ENCODE measurements at places on chromosomes 5 and 9.

GRCh38 chr9:113359385-113359784 lies 10.0 kb downstream of the BSPRY start:
- DNase-seq, result no peak

DNA sequence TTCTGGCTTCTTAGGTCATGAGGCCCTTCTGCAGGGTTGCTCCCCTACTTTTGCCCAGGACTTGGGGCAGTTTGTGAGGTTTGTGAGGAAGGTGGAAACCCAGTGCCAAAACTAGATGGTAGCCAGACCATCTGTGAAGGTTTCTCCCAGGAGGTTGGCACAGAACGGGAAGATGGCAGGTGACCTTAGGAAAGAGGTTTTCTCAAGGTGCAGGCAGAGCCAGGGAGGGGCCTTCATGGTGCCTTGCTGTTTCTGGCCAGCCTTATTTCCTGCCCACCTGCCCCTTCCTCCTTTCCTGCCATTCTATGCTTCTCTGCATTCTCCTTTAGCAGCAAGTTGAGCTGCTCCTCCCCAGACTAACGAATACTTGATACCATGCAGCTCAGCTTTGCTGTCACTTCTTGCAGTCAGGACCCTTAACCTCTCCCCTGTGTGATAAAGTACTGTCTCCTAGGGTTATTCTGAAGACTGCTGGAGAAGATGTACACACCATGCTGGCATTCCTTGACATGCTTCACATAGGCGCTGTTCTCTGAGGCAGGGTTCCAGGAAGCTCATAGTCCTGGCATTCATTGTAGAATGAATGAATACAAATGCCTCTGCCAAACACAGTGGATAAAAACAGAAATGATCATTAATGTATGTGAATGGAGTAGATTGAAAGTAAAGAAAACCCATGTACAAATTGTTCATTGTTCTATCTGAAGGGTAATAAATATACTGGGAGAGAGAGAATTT lies 154.3 kb downstream of the KDM4C start:
- no peak for DNase-seq

- no peak for DNase-seq
These were observed 5.9 kb upstream of the MGAT1 start for GRCh38 chr5:180808461-180809000.

DNA sequence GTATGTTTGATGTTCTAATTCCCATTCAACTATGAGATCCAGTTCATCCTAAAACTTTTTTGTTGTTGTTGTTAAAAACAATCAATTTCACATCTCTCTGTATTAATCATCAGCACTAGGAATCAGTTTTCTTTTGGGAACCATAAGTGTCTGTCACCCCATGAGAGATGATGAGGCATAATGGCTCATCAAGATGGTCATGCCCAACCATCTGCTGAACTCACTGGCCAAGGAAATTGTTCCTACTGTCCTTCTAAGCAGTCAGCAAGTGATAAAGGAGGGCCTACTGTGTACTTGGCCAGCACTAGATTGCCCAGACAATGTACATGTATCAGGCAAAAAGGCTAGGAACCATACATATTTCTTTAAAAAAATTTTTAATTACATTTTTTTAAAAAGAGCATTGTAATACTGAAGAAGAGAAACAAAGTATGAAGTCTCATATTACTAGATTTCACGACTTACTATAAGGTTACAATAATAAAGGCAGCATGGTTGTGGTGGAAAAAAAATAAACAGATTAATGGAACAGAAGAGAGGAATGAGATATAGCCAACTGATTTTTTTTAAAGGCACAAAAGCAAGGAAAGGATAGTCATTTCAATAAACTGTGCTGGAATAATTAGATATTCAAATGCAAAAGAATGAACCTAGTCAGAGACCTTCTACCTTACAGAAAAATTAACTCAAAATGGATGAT lies 458.3 kb downstream of the SPOCK1 start:
- DNase-seq, result no peak

GRCh38 chr9:88024896-88025295 lies 50.6 kb upstream of the CDK20 start:
- no peak for DNase-seq

- DNase-seq, result no peak
These were observed 275.1 kb downstream of the RFX3 start for GRCh38 chr9:3250741-3251140.

DNA sequence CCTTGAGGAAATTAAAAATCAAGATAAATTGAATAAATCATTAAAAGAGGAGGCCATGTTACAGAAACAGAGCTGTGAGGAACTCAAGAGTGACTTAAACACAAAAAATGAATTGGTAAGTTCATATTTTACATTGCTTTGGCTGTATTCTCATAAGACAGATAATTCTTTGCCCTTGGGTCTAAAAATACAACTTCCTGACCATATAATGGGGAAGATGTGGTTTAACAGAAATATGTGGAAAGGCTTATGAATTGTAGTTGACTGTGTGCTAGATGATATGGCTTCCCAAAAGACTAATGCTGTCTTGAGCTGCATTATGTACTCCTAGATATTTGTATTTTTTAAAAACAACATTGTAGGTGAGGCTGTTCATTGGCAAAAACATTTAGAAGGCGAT lies 33.1 kb downstream of the CNTRL start:
- no peak for DNase-seq

- no peak for DNase-seq
These were observed 30.5 kb upstream of the HK3 start for GRCh38 chr5:176929654-176930053.

- DNase-seq, result peak; percentile 26
These were observed 1.2 kb downstream of the TENT4A start for GRCh38 chr5:6714226-6715041.

- no peak for DNase-seq
These were observed 532.8 kb upstream of the KLF4 start for GRCh38 chr9:108022246-108022935.

- DNase-seq, result no peak
These were observed 38.1 kb downstream of the LRRC70 start for GRCh38 chr5:62616615-62617277.

DNA sequence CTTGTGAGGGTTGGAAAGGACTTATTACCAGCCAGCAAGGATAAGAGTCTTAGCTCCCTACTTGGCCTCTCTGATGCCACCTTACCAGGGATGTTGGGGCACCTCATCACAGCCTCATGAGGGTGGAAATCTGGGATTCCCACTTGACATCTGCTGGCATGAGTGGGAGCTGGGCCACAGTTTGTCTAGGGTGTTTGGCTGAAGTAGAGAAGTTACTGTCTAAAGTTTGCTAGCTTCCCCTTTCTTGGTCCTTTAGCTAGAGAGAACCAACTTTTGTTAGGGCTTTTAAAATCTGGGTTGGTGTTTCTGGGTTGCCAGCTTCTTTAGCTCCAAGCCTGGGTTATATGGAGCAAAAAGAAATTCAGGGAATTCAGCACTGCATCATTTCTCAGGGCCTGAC lies 57.5 kb upstream of the GNA14 start:
- DNase-seq, result no peak

GRCh38 chr5:73727470-73727869 lies 101.5 kb downstream of the ARHGEF28 start:
- no peak for DNase-seq

DNA sequence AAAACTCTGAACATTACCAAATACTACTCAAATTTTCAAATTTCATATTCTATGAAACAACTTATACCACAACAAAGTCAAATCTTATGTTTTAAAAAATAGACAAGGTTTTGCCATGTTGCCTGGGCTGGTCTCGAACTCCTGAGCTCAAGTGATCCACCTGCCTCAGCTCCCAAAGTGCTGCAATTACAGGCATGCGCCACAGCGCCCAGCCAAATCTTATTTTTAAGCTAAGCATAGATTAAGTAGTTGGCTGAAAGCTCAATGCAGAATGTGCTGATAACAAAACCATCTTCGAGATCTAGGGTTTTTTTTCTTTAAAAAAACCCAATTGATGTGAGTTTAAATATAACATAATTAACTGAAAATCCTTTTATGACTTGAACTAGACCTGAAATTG lies 6.4 kb downstream of the LMBRD2 start:
- no peak for DNase-seq

- DNase-seq, result no peak
These were observed 4.6 kb upstream of the SLC35D2 start for GRCh38 chr9:96388144-96388543.

- no peak for DNase-seq
These were observed 236.6 kb downstream of the CDK5RAP2 start for GRCh38 chr9:120343416-120343815.

- DNase-seq, result no peak
These were observed 445.6 kb downstream of the ACTL7B start for GRCh38 chr9:108410161-108410560.

DNA sequence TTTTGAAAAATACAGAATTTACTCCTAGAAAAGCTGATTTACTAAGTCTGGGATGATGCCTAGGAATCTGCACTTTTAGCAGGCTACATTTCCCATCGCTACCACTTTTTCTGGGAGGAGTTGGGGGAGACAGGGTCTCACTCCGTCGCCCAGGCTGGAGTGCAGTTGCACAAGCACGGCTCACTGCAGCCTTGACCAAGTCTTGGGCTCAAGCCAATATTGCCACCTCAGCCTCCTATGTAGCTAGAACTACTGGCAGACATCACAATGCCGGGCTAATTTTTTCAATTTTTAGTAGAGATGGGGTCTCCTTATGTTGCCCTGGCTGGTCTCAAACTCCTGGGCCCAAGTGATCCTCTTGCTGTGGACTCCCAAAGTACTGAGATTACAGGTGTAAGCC lies 85.9 kb downstream of the NR6A1 start:
- no peak for DNase-seq

DNA sequence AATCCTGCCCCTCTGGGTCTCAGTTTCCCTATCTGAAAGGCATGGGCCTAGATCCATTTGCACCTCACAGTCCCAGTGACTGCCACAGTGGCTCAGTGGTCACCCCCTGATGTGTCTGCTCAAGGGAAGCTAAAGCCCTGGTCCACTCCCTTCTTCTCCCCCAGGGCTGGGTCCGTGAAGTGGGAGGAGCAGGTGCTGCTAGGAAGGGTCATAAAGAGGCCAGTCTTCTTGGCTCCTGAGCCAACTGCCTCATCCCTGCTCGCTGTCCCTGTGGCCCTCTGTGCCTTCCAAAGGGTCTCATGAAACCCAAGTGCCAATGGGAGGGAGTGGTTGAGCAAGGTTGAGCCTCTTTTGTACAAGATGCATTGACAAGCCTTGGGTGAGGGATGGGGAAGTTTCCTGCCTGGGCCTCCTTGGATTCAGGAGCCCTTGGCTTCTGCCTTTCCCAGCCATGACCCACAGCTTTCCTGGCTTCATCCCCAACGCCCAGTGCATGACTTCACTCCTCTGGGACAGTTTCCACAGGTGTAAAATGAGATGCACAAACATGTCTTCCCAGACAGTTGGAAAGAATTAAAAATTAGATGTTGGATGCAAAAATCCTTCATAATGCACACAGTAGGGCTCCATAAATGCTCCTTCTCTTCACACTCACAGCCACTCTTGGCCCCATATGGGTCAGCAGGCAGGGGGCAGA lies 1.6 kb upstream of the SLC6A7 start:
- DNase-seq, result no peak

- DNase-seq, result no peak
These were observed 7.9 kb downstream of the WWC1 start for GRCh38 chr5:168299372-168299771.

DNA sequence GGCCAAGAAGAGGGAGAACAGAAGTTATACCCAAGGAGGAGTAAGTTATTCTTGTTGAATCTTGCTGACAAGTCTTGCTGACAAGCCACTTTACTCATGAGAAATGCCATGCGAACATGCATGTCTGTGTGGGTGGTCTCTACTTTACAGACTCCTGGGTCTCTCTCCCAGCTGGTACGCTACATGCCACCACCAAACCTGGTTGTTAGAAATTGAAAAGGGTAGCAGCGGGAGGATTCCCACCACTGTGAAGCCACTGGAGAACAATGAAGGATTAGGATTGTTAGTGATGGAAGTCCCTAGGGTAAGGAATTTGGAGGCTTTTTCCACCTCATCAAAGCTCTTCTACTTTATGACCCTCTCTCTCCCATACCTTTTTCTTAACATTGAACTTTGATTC lies 53.6 kb upstream of the GABRB2 start:
- no peak for DNase-seq

DNA sequence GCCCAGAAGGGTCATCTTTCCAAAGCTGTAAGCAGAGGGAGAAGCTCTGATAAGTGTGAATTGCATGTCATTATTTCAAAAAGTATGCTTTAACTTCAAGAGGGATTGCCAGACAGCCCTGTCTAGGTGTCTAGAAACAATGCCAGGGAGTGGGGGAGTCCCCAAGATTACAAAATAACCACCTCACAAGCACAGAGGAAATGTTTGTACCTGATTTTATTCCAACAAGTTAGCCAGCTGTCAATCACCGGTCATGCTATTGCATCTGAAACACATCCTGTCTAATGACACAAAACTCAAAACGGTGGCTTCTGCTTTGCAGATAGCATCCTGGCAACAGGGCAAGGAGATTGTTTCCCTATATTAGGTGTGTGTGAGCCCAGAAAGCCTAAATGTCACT lies 154.2 kb upstream of the WWC1 start:
- DNase-seq, result no peak

DNA sequence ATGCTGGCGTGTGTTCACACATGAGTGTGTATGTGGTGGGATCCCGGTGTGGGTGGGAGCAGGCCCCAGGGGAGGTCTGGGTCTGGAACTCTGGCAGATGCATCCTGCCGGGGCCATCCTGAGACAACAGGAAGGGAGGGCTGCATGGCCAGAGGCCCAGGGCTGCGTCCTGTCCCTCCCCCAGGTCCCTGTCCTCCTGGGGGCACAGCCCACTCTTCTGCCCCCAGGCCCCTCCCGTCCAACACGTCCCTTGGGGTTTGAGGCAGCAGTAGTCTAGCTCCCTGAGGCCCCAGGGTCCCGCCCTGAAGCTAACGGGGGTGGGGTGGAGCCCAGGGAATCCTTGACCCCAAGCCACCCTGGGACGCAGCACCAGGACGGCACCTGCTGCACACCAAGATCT lies 16.6 kb downstream of the FLT4 start:
- no peak for DNase-seq

DNA sequence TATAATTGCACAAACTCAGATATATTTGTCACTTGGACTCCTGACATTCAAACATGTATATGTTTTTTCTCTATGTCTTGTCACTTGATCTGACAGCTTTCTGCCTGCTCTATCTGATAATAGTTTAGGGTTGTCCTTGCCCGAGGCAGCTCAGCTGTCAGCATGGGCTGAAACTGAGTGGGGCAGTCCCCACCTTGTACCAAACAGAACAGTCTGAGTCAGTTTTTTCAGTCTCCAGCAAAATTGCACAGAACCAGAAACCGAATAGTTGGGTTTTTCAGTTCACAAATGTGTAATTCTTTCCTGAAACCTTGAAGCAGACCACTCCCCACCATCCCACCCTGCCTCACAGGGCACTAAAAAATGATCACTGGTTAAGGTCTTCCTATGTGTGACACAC lies 9.5 kb upstream of the HAND1 start:
- no peak for DNase-seq

GRCh38 chr5:17415321-17415758 lies 82.7 kb upstream of the TAF11L2 start:
- DNase-seq, result no peak

DNA sequence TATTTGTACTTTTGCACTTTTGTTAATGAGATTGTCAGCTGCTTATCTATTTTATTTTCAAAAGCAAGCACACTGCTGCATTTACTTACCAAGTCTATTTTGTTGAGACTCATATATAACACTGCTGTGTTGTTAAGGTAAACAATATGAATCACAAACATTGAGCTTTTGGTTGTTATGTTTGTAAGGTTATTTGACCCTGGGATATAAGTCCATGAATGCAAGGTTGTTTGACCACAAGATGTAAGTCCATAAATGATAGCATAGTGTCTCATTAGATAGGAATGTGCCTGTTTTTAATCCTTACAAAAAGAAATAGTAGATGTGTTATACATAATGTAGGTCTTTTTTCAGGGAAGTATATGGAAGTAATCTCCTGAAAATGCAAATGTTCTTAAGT lies 845.9 kb downstream of the CDH9 start:
- no peak for DNase-seq

- DNase-seq, result no peak
These were observed 33.1 kb upstream of the SPIN1 start for GRCh38 chr9:88355166-88355565.
